CD8-positive, alpha-beta memory T cell (primary cell): ENCODE measurements at places on chromosomes 7 and 10.

- DNase-seq: no peak
These were observed 82.6 kb downstream of the DNMBP start for GRCh38 chr10:99926925-99927720.

- no peak for DNase-seq
These were observed 991.7 kb upstream of the KCND2 start for GRCh38 chr7:119281181-119281846.

GRCh38 chr7:90092506-90092905, 61.8 kb upstream of the STEAP1 start:
- no peak for DNase-seq

DNA sequence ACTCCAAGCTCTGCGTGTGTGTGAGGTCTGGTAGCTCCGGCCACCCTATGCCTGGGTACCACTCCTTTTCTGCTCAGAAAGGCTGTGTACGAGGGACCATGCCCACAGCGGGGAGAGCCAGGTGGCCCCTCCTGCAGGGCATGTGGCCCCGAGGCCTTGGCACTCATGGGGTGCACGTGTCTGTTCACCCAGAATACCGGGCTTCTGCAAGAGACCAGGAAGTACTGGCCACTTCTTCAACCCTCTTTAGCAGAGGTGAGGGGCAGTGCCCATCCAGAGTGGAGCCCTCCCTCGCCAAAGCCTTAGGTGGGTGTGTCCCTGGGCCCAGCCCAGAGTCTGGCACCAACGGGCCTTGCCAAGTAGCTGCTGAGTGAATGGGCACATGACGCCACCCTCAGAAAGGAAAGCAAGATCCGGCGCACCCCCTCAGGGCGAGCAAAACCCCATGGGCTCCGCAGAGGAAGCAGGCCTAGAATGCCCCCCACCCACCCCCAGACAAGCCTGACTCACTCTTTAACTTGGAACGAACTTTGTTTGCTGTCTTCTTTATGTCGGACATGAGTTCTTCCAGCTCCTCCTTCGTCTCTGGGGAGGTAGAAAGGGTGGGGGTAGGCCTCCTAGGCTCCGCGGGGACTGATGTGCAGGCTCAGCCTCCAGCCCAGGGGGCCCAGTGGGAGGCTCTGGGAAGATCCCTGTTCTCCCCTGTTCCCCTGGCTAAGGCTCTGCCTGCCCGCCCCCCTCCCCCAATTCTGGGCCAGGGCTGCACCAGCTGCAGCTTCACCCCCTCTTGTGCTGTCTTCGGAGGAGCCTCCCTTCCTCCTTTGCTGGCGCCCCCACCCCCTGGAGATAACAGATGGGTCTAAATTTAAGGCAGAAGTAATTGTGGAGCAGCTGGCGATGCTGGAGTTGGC, 14.6 kb downstream of the STX1A start:
- no peak for DNase-seq

GRCh38 chr10:68333440-68334431, 1.0 kb upstream of the PBLD start:
- no peak for DNase-seq

- DNase-seq: no peak
These were observed 97.9 kb upstream of the MXI1 start for GRCh38 chr10:110109511-110109910.

- no peak for DNase-seq
These were observed 67.7 kb downstream of the ELAPOR2 start for GRCh38 chr7:86991771-86992191.

- no peak for DNase-seq
These were observed 36.8 kb downstream of the CUX1 start for GRCh38 chr7:101854084-101854865.

- DNase-seq: no peak
These were observed 5.7 kb downstream of the ZNF92 start for GRCh38 chr7:65379318-65379717.

DNA sequence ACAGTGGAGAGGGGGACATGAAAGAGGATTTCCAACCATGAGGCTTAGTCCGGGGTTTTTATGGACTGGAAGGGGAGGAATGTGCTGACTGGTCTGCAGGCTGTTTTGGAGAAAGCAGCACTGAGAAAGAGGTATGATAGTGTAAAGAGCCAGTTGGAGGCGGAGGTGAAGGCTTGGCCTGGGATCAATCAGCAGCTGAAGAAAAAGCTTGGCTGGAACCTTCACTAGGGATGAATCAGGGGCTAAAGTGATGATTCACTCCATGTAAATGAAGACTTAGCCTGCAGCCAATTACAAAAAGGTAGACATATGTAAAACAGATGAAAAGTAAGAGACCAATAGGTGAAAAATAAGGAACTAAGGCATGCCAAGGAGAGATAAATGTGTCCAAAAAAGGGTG, 1382.6 kb downstream of the GATA3 start:
- no peak for DNase-seq

GRCh38 chr10:124736491-124737136, 7.6 kb downstream of the FAM53B start:
- DNase-seq: no peak

DNA sequence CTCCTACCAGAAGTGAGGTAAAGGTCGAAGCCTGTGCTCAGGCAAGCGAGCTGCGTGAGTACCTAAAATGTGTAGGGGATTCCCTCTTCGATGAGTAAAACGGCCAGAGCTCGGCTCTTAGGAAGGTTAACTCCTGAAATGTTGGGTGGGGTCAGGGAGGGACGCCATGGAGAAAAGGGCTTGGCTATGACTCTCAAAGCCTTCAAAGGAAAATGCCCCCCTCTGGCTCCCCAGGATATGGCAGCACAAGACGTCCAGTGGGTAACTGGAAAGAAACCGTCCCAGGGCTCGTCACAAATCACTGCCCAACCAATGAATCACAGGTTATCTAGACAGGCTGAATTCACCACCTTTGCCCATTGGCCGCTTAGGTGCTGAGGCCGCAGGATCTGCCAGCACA, 58.0 kb downstream of the CALML3 start:
- no peak for DNase-seq

DNA sequence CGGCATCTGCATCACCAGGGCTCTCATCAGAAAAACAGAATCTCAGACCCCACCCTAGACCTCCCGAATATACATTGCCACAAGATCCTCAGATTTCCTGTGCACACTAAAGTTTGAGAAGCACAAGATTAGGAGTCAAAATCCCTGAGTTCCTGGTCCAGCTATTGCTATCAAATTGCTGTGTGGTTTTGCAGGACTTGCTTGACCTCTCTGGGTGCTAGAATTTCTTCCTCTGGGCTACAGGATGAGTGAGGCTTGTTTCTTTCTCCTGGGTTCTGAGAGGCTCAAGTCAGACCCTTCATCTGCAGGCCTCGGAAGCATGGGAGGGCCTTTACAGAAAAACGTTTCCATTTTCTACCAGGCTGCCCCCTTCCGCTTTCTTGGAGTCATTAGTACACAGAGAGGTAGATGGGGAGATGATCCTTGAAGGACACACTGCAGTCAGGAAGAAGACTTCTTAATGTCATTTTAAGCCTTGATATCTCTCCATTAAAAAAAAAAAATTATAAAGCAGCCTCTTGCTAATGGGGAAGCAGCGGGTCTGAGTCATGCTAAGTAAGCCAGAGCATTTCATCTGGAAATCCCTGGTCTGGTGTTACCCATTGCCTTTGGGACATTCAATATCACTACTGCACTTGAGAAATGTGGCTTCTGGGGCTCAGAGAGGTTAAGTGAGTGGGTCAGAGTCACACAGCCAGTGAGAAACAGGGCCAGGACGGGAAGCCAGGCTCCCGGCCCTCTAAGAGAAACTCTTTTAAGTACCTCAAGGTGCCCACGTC, 173.5 kb downstream of the KCNMA1 start:
- DNase-seq: no peak

GRCh38 chr7:129741743-129742213, 130.3 kb downstream of the NRF1 start:
- no peak for DNase-seq

DNA sequence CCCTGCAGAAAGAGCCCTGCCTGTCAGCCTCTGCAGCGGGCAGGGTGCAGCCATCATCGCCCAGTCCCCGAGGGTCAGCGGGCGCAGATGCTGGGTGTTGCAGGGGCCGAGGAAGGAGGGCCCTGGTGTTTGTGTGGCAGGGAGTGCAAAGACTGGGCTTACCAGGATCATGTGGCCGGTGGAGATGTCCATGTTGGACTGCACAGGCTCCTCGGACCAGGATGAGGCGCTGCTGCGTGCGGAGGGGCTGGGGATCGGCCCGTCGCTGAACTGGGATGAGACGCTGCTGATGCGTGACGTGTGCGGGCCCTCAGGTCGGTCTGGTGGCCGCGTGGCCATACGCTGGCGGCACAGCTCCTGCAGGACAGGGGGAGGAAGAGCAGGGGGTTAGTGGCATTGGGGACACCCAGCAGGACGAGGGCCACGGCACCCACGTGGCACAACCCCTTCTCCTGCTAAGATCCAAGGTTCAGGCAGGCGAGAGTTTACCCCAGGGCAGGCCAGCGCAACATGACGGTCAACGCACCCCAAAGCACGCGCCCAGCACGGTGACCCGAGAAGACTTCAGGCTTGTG, 319.5 kb downstream of the DNAJB6 start:
- DNase-seq: no peak

DNA sequence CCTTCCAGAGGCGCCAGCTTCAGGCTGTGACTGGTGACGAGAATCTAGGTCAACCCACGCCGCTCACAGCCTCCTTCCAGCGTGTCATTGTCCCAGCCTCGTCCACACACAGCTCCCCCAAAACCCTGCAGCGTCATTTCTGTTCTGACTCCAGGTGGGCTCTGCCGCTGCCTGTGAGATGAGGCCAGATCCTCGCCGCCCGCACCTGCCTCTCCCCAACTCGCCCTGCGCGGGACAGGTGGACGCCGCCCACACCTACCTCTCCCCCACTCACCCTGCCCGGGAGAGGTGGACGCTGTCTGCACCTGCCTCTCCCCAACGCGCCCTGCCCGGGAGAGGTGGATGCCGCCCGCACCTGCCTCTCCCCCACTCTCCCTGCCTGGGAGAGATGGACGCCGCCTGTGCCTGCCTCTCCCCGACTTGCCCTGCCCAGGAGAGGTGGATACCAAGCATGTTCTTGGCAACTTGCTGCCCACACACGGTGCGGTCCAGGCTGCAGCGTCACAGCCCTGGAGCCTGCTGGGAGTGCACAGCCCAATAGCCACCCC, 32.0 kb upstream of the CFAP46 start:
- no peak for DNase-seq

DNA sequence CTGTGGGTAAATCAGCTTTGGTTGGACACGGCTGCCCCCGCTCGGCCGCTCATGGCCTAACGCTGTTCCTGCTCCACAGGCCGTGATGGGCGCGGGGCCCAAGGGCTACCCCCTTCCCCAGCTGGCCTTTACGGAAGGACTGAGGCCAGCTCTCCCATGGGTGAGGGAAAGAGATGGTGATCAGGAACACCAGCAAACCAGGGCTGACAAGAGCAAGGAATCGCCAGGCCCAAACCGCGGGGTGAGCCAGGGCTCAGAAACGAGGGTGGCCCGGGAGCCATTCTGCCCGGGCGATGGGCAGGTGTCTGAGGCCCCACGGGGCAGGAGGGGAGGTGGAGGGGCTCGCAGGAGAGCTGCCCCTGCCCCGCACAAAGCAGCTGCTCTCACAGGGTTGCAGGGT, 26.6 kb downstream of the GPER1 start:
- DNase-seq: no peak
